ENCODE measurements at places on chromosomes 6 and 20.

DNA sequence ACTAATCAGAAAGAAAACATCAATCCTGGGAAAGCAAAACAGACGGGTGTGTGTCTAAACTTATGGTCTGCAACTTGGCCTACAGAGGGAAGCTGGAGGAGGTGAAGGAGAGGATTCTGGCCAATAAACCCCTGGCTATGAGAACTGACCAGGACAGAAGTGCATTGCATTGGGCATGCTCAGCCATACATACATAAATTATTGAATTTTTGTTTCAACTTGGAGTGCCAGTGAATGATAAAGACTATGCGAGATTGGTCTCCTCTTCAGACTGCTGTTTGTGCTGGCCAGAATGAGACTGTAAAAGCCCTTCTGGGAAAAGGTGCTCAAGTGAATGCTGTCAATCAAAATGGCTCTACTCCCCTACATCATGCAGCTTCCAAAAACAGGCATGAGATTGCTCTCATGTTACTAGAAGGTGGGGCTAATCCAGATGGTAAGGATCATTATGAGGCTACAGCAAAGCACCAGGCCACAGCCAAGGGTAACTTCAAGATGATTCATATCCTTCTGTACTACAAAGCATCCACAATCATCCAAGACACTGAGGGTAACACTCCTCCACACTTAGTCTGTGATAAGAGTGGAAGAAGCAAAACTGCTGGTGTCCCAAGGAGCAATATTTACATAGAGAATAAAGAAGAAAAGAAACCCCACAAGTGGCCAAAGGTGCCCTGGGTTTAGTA is 17.4 kb downstream of the ADNP start:
- no peak for DNase-seq

- no peak for DNase-seq
Measured at GRCh38 chr6:30073489-30074235, 1.9 kb downstream of the RNF39 start.

DNA sequence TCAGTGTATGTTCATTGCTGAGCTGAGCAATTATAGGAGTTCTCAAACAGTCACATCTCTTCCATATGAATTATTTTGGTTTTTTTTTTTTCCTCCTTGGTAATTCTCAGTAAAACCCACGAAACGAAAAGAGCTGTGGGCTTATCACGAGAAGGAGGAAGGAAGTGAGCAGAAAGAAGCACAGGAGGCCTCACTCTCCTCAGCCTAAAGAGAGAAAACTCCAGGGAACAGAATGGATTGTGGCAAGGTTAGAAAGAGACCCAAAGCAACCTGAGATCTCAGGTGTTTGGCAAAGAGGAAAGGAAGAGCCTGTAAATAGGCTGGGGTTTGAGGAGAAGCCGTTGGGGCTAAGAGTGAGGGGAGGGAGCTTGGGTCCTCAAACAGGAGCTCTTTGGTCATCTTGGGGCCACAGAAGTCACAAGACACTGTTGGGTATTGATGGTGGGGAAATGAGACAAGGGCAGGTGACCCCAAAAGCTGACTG is 67.8 kb upstream of the CITED2 start:
- DNase-seq: no peak

- no peak for DNase-seq
Measured at GRCh38 chr6:125834348-125834747, 43.6 kb downstream of the NCOA7 start.

DNA sequence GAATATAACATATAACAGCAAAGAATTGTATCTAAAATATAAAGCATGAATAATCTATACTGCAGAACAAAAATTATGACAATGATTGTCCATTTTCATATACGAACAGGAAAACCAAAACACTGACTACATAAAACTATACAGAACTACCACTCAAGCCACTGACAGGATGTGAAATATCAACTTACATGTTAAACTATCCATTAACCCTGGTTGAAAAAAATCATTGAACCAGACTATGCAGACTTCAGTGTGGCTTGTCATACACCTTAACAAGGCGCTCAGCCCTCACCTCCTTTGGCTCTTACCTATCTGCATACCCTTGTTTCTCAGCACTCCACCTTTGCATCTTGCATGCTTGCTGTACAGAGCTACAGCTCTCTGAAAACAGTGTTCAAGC is 34.9 kb downstream of the ASCC3 start:
- DNase-seq: no peak

DNA sequence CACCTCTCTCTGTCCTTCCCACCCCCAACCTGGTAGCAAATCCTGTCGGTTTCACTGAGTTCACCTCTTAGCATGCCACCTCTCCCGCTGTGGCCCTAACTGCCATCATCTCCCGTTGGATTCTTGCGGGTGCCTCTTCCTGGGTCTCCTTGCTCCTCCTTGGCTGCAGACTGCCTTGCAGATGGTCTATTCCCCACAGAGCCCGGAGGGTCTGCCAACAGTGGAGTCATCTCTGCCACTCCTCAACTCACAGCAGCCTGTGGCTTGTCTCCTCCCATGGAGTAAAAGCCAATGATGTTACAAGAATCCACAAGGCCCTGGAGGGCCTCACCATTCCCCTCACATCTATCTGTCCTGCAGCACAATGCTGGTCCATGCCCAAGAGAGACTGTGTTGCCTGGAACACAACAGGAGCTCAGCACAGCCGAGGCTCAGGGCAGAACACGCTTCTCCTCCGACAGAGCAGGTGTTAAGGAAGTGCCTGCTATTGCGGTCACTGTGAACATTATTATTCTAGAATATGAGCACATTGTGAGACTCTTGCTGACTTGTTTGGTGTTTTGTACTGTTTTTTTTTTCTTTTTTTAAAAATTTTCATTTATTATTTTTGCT is 241.8 kb upstream of the SULF2 start:
- DNase-seq: no peak

DNA sequence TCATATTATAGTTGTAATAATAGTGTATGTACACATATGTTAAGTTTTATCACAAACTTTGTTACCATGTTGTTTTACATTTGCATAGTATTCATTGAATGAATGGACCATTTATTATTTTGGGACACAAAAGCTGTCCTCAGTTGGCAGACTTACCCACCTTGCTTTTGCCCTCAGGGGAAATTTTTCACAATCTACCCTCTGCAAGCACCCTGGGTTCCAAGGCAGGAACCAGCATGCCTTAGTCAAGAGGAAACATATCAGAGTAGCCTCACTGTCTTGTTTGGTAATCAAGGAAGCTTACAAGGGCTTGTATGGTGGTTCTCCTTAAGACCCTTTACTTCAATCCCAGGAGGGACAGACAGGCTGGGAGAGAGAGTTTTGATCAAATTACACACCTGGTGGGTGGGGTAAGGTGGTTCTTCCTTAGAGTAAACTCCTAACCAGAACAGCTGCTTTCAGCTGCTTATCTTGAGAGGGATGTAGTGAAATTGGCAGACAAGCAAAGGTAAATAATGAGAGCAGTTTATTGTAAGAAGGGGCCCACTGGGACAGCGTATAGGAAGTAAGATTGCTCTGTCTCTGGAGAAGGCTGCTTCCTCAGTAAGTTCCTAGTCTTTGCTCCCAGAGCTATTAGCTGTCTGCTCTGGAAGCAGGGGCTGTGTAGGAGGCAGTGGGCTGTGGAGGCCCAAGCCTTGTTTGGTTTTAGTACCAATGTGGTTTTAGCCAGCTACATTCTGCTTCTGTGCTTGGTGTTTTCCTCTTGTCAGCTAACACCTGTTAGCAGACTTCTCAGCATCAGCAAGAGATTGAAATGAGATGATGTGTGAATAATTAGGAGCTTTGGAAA is 31.1 kb downstream of the BRPF3 start:
- DNase-seq: no peak

- no peak for DNase-seq
Measured at GRCh38 chr20:42150230-42150629, 532.1 kb upstream of the CHD6 start.

DNA sequence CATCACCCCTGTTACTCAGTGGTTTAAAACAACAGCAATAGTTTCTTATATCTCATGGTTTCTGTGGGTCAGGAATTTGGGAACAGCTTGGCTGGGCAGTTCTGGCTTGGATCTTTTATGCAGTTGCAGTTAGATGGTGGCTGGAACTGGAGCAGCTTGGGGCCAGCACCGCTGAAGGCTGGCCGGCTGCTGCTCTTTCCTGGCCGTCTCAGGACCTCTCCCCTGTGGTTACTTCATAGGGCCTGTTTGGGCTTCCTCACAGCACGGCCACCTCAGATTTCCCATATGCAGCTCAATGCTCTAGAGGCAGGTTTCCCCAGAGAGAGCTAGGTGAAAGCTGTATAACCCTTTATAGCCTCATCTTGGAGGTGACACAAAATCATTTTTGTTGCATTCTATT is 15.6 kb downstream of the PKIG start:
- DNase-seq: no peak

DNA sequence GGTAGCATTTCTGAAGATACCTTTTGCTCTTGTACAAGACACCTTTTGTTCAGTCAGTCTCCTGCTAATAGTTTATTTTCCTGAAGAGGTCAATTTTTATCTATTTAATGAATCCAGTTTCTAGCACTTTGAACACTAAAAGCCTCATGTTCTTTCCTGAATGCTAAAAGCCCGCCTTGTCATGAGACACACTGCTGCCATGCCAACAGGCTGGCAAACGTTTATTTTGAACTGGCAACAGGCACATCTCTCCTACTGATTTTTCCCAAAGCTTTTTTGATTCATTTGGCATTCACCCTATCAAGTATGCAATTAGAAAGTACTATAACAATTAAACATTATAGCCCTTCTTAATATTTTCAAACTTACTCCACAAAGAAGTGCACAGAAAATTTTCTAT is 421.2 kb upstream of the EYS start:
- no peak for DNase-seq

DNA sequence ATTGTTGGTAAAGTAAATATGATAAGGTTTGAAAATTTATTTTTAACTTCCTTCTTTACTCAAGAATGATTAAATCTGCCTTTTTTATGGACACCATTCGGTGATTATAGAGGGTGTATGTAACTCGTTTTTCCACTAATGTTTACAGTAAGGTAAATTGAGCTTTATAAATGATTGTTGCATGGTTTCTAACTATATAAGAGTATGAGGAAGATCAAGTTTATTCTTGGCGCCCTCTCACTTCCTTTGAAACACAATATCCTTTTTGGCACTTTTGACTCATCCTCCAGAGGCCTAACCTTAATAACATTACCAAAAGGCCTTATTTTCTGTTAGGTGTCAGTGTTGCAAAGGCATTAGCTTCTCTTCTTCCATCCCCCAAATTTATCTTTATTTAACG is 41.8 kb upstream of the MTRF1L start:
- DNase-seq: no peak

DNA sequence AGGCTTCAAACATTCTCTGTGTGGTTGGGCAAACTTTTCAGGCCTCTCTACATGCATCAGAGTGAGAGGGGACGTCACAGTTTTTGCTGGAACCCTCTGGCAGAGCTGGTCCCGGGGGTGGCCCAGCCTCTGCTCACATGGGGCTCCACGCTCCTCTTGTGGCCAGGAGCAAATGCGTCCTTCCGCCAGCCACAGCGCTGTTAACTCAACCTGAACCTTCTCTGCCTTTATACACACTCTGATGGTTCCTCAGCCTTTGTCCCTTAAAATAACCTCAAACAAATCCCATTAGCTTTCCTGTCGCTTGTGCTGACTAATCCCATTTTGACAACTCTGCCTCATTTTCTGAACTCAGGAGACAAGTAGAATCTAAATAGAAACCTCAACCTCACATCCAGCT is 39.4 kb upstream of the TGM6 start:
- DNase-seq: no peak

- DNase-seq: no peak
Measured at GRCh38 chr20:35604449-35604747, 11.2 kb upstream of the SPAG4 start.

DNA sequence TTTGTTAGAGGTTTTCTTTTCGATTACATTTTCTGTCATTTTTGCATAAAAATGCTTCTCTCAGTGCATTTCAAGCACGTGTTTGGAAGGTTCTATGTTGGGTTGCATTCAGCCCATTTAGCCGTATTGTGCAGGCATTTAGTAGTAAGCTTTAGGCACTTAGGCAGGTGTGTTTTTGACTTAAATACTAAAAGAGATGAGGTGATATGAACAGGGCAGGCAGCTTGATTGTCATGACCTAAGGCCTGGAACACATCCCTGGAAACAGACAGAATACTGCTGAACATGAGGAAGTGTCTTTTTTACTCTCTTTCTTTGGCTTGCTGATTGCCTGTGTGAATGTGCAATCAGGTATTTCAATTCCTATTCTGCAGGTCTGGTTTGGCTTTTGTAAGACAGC is 610.5 kb upstream of the MAN1A1 start:
- no peak for DNase-seq

DNA sequence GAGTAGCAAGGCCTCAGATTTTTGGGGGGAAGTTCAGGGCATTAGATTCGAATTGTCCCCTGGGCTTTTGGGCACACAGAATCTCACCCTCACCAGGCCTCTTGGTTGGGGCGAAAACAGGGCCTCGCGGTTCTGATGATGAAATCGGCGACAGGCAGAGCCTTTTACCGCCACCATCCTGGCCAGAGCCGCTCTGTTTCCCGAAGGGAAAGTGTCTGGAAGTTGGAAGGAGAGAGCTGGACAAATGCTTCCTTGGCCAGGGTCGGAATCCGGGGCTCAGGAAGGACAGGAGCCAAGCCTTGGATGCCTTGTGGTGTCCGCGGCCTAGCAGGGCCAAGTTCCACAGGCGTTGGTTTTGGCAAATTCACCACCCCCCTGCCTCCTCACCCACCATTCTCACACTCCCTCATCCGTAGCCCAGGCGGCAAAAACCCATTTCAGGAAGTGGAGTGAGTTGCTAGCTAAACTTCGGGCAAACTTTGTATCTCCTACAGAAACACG is 3.5 kb upstream of the TFAP2A start:
- DNase-seq: no peak

GRCh38 chr20:20490673-20491072 is 122.8 kb downstream of the INSM1 start:
- DNase-seq: no peak
